Activated T-cell treated with anti-CD3 and anti-CD28 coated beads, Interleukin-2, amount 50 U/mL, for 72 hours (primary cell): ENCODE measurements at places on chromosomes 16 and 17. TPM values are rescaled to one million over a fixed set of nuclear protein-coding genes. Genes with fewer than 3 reads are reported as not detected.

Gene KRTAP4-9
- not detected for total RNA-seq

GRCh38 chr16:75948441-75948840 lies 222.2 kb upstream of the CPHXL start:
- no peak overlapping the region for H3K4me3 ChIP-seq
- no peaks in the 10 kb centered on the region for H3K4me1 ChIP-seq

Gene MILR1
- not detected for total RNA-seq

Gene TPSG1
- 0.32 TPM for total RNA-seq
